ENCODE measurements at places on chromosomes 4 and X.

DNA sequence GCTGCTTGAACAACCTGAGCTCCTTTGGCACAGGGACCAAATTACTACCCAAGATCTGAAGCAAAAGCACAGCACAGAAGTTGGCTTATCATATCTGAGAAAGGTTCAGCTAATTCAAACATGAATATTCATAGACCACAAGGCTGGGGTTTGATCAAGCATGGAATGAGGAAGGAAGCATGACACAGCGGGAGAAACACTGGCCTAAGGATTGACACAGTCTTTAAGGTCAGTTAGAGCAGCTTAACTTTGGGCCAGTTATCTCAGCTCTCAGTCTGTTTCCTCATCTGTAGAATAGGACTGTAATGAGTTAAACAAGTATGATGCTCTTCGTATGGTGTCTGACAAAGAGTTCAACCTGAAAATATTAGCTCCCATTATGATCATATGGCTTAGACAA is 88.5 kb upstream of the CBR4 start:
- no peak for DNase-seq

- no peak for DNase-seq
These were observed 7.0 kb upstream of the AKAP17A start for GRCh38 chrX:1584237-1585011.

DNA sequence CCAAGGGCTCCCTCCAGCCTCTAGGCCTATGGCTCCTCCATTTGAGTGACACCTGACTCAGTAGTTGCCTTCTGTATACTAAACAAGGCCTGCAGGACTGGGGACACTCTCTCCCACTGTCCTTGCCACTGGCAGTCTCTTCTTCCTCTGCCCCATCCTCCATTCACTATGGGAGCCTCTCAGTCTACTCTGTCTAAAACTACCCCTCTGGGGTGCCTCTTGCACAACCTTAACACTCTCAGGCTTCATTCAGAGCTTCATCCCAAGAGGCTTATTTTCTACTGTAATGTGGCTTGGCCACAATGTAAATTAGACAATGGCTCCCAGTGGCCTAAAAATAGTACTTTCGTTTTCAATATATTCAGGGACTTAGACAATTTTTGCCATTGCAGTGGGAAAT is 133.0 kb downstream of the ZC4H2 start:
- DNase-seq, result no peak

DNA sequence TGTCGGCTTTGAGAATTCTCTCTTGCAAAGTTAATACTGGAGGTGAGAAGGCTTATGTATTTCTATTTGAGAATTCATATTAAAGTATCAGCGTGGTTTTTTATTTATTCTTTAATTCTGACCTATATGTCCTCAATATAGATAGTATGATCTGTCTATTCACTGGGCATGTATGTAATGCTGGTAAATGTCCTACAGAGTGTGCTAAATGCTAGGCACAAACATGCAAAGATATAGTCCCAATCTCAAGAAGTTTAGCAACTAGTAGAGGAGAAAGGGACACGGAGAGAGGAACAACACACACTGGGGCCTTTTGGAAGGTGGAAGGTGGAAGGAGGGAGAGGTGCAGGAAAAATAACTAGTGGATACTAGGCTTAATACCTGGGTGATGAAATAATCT is 11.0 kb upstream of the BMPR1B start:
- DNase-seq, result no peak

DNA sequence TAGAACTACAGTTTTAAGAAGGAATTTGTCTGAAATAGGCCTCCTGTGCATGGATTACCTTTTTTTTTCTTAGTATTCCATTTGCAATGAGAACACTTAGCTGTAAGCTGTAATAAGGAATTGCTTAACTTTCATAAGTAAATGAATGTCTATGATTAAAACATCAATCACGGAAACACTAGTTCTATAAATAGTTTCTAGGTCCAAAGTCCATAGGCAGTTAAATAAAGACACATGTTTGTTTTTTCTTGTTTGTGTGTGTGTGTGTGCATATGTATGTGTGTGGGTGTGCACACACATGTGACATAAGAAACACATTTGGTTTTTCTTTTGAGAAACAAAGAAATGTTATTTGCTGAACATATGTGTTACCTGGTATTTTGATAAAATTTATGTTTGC is 11.2 kb downstream of the GPRIN3 start:
- no peak for DNase-seq

- DNase-seq, result no peak
These were observed 2.6 kb upstream of the MCUB start for GRCh38 chr4:109557433-109557832.

Data from GM12891 (cell line).